Activated naive CD8-positive, alpha-beta T cell treated with anti-CD3 and anti-CD28 coated beads, Interleukin-2, amount 50 U/mL, for 16 hours (primary cell): ENCODE measurements at places on chromosomes 1 and 21.

- no peak for DNase-seq
Observed at GRCh38 chr21:28333578-28334075, 659.0 kb downstream of the LTN1 start.

DNA sequence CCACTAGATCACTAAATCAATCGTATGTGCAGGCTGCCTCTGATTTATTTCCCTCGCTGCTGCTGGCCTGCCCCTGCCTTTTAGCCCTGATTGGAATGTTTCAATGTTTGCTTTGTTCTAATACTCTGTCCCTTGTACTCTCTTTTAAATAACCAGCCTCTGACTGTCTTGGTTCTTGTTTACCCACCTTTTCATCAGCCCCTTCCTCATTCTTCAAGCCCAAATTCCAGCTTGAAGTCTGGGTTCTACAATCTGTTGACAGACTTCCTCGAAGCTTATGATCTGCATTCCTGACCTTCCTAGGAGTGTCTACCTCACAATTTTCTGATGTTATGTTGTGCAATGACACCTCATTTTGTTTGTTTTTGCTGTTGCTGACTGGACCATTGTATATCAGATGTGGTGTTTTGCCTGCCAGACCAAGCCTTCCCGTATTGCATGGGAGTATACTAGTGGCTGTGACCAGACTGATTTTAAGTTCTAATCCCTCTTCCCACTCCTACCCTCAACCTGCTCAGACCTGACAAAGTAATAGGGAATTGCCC, 46.6 kb upstream of the APOBEC4 start:
- DNase-seq = no peak

GRCh38 chr21:43816611-43817071, 27.3 kb downstream of the RRP1 start:
- DNase-seq = no peak

DNA sequence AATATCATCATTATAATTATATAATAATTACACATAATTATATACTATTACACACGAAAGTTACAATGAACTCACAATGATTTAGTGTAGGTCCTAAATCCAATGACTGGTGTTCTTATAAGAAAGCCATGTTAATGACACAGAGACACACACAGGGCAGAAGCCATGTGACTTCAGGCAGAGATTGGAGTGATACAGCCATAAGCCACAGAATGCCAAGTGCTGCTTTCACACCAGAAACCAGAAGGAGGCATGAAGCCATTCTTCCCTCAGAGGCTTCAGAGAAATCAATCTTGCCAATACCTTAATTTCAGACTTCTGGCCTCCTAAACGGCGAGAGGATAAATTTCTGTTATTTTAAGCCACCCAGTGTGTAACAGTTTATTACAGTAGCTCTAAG, 147.4 kb upstream of the KRTAP19-8 start:
- DNase-seq = no peak

DNA sequence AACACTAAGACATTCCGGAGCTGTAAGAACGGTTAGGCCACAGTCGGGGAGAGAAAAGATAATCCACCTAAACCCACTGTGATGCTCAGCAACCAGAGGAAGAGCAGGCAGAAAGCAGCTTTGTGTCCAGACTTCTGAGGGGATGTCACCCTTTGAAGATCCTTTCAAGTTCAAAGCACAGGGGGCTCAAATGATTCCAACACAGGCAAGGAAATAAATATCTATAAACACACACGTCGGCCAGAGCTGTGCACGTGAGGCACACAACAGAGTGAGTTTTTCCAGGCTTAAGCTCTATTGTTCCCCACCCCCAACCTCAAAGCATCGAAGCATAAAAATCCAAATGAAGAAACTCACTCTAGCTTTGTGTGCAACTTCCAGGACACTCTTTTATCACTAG, 479.0 kb downstream of the DISC1 start:
- DNase-seq = no peak

DNA sequence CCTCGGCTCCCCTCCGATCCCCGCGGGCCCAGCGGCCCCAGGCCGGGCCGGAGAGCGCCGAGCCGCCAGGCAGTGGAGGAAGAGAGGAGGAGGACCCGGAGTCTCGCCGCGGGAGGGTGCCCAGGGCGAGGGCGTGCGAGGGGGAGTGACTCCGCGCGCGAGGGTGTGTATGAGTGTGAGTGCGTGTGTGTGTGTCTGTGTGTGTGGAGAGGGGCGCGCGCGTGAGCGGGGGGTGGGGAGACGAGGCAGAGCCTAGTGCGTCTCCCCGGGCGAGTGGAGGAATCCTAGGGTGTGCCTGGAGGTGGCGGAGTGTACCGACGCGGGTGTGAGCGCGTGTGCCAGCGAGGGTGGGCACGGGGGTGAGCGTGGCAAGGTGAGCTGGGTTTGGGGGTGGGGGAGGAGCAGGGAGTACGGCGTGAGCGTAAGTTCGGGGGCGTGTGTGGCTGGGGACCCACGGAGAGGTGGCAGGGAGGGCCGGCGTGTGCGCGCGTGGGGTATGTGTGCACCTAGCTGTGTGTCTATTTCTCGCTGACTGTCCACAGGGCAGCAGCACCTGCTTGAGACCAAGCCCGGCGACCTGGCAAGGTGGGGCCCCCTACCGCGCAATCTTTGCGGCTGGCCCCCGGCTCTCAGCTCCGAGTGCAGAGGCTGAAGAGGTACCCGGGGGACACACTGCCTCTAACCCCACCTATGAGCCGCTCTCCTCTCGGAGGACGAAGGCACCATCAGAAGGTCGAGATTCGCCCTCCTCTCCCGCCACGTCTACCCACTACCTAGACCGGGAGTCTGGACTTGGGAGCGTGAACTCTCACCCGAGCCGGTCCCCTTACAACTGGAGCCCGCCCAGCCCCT, 784 bp upstream of the KCND3 start:
- no peak for DNase-seq

GRCh38 chr1:236370420-236370819, 23.7 kb upstream of the EDARADD start:
- DNase-seq = no peak

- no peak for DNase-seq
Observed at GRCh38 chr1:42259059-42259738, 75.8 kb downstream of the FOXJ3 start.

GRCh38 chr1:94973309-94973922, 46.5 kb upstream of the CNN3 start:
- no peak for DNase-seq

GRCh38 chr1:154334079-154335024, 9.0 kb downstream of the ATP8B2 start:
- no peak for DNase-seq

DNA sequence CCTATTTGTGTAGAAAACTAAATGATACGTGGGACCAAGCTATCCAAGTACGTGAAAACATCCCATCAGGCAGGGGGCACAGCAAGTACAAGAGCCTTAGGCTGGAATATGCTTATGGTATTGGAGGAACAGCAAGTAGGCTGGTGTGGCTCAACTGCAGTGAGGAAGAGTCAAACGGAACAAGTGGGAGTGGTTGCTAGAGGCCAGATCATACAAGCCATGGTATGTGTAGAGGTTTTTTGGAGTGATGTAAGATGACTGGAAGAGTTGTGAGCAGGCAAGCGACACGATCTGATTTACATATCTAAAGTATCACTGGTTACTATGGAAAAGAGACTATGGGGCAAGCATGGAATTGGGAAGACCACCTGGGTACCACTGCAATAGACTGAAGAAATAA, 27.8 kb downstream of the ELK4 start:
- DNase-seq = no peak

DNA sequence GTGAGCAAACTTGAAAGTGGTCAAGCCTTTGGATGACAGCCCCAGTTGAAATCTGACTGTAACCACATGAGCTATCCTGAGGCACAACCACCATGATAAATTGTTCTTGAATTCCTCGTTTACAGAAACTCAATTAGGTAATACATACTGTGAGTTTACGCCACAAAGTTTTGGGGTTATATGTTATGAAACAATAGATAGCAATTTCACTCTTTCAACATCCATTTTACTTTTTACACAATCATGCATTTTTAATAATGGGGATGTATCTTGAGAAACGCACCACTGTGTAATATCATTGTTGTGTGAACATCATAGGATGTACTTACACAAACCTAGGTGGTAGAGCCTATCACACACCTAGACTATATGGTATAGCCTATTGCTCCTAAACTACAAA, 35.4 kb downstream of the OR2C3 start:
- no peak for DNase-seq

- DNase-seq = no peak
Observed at GRCh38 chr21:27202301-27202700, 235.4 kb upstream of the ADAMTS5 start.

DNA sequence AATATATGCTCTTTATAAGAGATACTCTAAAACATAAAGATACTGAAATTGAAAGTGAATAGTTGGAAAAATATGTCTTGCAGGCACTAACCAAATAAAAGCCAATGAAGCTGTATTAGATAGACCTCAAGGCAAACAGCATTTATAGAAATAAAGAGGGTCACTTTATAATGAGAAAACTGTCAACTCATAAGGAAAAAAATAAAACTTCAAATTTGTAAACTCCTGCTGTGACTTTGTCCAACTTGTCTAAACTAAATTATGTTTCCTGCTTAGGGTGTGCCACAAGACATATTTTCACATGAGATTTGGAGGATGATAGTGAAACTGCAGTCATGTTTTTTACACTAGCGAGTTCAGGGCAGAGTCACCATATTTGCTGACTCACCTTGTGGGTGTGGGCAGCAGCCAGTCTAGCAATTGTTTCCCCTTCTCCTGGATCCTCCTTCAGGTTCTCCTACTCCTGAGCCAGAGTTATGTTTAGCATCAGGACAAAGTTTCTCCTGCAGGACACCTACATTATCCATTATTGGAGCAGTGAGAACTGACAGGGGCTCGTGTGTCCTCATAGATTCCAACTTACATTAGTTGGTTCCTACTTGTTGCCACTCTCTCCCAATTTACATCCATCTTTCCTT, 43.8 kb downstream of the CD53 start:
- DNase-seq = no peak

GRCh38 chr1:212186427-212187207, 98.6 kb upstream of the PPP2R5A start:
- DNase-seq = no peak

DNA sequence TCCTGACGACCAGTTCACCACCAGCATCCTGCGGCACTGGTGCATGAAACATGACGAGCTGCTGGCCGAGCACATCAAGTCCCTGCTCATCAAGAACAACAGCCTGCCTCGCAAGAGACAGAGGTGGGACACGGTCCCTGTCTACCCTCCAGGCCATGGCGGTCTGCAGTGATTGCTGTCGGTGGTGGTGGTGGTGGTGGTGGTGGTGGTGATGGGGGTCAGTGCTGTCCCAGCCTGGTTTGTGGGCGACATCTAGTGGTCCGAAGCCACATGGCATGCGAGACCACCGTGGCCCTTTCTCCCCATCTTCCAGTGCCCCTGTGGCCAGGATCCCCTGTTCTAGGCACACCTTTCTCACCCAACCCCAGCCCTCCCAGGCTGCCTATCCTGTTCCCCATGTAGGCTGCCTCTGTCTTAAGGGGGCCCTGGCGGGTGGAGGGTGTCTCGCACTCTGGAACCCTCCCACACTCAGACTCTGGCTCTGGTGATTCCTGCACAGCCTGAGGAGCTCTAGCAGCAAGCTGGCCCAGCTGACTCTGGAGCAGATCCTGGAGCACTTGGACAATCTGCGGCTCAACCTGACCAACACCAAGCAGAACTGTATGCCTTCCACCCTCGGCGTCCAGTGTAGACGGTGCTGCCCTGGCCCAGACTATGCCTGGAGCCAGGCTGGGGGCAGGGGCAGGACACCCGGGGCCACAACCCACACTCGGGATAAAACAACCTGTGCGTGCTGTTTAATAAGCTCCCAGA, 3.2 kb upstream of the SLC27A3 start:
- no peak for DNase-seq

DNA sequence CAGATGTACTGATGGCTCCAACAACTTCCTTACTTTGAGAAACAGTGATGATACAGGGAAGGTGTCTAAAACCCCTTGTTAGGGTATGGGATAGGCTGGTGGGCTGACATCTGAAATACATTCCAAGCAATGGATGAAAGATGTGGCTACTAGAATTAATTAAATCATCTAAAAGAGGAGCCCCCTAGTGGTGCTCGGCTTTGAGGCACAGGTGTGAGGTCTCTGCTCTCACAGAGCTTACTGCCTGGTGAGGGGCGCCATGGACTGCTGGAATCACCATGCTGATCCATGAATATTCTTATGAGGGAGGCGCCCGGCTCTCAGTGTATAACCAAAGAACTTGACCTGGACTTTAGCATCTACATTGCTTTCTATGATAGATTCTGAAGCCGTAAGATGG, 48.5 kb downstream of the GNG4 start:
- no peak for DNase-seq

GRCh38 chr21:32372755-32373154, 20.1 kb downstream of the URB1 start:
- no peak for DNase-seq

- no peak for DNase-seq
Observed at GRCh38 chr21:43986544-43987451, 25.3 kb upstream of the TRAPPC10 start.

GRCh38 chr1:57546549-57547330, 122.9 kb upstream of the DAB1 start:
- DNase-seq = no peak

- DNase-seq = no peak
Observed at GRCh38 chr1:6508816-6509189, 17.3 kb upstream of the PLEKHG5 start.

DNA sequence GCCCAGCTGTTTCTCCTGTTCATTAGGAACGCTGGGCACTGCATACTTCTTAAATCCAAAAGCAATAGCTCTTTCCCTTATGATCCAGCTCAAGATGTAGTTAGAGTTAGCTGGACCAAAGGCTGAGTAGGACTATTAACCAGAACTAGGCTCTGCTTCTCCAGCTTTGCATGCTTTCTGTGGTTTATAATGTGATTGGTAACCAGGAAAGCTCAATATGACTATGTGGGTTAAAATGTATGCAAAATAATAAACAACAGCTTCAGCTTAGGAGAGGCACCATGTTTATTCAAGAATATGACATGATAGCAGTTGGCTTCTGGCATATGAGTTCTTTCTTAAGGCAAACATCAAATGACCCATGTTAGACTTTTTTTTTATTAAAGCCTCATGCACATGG, 73.8 kb downstream of the LYPLAL1 start:
- DNase-seq = no peak

- DNase-seq = no peak
Observed at GRCh38 chr21:33113131-33113530, 43.2 kb downstream of the OLIG1 start.

- DNase-seq = no peak
Observed at GRCh38 chr1:182601913-182602312, 2.3 kb downstream of the RGS16 start.

DNA sequence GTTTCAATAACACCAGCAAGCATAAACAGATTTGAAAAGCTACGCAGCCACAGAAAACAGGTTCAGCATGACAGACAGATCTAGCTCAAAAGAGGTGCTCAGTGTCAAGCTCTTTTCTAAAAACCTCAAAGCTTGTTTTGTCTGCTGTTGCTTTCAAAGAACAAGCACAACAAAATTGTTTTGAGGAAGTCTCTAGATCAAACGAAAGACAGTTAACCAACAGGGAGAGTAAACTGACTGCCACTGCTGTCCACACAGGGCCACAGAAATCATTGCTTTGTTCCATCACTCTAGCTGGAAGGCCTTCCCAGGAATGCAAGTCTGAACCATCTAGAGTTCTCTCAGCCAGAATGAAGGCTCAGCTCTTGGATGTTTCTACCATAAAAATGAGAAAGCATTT, 12.8 kb downstream of the APP start:
- DNase-seq = no peak
